GM06990 (cell line): ENCODE measurements at places on chromosomes 11 and 22.

DNA sequence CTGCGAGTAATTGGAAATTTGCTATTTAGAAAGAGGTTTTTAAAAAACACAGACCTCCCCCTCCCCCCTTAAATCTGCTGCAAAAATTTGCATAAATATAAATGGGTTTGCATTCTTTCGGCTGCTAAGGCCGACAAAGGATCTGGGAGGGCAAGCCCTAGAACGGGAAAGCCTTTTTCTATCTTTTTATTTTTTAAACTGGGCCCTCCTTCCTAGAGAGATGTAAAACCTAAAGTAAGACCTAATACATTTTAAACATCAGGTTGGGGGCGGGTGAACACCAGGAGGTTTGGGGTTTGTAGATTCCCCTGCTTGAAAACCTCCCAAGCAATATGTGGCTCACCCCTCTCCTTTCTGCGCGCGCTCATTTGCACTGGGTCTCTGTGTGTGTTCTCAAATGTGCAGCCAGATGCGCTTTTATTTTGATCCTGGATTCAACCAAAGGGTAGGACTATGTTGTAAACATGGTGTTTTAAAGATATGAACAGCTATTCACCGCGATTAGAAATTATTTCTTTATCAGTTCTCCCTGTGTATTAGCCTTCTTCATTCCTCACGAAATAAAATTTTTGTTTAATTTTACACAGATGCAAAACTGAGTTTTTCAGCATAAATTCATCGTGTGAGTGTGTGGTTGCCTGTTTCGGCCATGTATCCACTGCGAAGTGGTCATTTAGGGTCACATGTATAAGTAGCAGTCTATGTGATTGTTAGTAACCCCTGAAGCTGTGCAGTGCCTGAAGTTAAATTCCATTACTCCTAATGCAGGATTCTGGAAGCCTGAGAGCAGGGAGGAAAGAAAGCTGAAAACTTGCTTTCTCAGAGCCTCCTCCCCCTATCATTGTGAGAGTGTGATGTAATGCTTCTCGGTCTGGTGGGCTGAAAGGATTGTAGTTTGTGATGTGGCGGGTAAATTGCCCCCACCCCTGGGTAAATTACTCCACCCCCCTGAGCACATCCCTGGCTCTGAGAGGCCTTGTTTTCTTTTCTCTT is 988 bp downstream of the TNRC6B start:
- DNase-seq: peak; percentile 33

DNA sequence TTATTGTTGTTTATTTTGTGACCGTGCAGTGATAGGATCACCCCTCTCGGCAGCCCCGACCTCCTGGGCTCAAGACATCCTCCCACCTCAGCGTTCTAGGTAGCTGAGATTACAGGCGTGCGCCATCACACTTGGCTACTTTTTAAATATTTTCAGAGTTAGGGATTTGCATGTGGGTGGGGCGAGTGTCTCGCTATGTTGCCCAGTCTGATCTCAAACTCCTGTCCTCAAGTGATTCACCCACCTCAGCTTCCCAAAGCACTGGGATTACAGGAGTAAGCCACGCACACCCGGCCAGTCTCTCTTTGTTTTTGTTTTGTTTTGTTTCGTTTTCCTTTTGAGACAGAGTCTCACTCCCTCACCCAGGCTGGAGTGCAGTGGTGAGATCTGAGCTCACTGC is 1.2 kb upstream of the INTS5 start:
- no peak for DNase-seq

- no peak for DNase-seq
Measured at GRCh38 chr11:9493492-9493891, 32.7 kb downstream of the ZNF143 start.

GRCh38 chr11:67283481-67283963 is 5.6 kb upstream of the ANKRD13D start:
- DNase-seq: no peak

GRCh38 chr11:8744423-8744822 is 61.8 kb downstream of the RPL27A start:
- DNase-seq: no peak

- no peak for DNase-seq
Measured at GRCh38 chr11:113189909-113190667, 124.3 kb upstream of the TTC12 start.

DNA sequence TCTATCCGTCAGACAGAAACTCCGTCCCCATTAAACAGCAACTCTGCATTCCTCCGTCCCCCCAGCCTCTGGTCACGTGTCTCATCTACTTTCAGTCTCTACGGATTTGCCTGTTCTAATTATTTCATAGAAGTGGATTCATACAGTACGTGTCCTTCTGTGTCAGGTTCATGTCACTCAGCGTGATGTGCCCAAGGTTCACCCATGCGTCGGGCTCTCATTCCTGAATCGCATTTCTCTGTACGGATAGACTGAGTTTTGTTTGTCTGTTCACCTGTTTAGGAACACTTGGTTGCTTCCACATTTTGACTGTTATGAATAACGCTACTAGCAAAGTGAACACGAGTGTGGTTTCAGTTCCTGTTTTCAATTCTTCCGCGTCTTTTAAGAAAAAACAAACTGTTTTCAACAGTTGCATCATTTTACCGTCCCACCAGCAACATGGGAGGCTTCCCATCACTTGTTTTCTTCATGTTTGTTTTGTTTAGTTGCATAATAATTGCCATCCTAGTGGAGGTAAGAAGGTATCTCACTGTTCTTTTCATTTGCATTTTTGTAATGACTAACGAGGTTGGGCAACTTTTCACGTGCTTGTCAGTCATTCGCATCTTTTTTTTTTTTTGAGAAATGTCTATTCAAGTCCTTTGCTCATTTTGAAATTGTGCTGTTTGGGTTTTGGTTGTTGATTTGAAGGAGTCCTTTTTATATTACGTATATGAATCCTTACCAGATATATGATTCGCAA is 8.9 kb upstream of the NLRP6 start:
- peak; percentile 84 for DNase-seq

DNA sequence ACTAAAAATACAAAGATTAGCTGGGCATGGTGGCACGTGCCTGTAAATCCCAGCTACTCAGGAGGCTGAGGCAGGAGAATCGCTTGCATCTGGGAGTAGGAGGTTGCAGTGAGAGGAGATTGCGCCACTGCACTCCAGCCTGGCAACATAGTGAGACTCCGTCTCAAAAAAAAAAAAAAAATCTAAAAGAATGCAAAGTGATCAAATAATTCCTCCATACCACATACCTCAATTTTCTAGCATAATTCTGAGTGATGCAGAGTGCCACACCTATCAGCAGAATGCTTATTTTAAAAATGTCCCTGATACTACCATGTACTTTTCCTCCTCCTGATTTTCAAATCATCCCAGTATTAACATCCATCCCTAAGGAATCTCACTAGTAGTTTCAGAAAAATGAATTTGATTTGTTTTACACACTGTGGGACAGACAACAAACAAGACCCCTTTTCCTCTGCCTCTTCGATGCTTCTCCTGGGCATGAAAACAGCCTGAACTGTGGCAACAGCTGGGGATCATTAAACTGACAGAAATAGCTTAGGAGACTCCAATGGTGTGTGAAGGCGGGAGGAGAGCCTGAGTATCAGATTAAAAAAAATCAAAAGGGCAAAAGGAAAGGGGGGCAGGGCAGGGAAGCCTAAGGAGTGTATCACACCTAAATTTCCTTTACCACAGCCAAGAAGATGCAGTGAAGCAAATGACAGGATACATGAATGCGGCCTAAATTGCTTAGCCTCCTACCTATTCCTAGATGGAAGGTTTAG is 114.7 kb downstream of the SGSM3 start:
- DNase-seq: no peak
